DND-41 (cell line): ENCODE measurements at places on chromosomes 5 and 9.

GRCh38 chr9:1979741-1980367 lies 35.3 kb upstream of the SMARCA2 start:
- no peak for DNase-seq

DNA sequence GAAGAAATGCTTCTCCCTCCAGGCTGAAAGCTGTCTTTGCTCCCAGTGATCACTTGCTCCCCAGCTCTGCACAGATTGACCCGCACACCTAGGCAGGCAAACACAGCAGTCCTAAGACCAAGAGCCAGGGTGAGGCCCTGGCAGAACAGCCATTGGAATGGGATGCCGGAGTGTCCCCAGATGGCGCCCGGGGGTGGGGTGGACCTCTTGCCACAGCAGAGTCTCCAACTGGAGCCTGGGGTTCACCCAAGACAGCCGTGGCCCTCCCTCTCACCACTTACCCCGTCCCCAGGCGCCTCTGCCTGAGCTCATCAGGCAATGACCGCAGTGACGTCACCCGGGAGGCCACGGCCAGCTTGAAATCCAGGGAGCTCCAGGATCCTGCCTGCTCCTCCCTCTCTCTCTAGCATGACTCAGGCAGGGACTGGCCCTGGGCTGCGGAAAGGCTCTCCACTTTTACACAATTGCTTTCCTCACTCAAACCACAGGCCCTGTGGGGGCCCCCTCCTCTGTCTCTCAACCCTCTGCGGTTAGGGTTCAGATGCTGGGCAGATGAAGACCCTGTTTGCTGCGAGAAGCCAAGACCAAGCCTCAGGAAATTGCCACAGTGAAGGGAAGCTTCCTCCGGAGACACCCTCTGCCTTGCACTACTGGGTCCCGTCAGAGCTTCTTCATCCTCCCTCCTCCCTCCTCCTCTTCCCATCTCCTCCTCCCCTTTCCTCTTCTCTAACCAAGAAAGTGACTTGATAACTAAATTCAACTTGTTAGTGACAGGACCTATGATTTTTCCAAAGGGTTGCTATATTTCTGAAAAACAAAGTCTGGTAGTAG lies 24.3 kb upstream of the PTGES start:
- peak; percentile 77 for DNase-seq

DNA sequence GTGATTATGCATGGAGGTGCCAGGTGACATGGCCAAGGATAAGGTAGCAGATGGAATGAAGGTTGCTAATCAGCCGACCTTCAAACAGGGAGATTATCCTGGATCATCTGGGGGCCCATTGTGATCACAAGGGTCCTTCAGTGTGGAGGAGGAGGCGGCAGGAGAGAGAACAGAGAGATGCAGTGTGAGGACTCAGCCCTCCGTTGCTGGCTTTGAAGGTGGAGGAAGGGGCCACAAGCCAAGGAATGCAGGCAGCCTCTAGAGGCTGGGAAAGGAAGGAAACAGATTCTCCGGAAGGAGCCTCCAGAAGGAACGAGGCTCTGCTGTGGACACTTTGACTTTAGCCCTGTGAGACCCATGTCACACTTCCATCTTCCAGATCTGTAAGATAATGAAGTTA lies 27.4 kb upstream of the EEIG1 start:
- no peak for DNase-seq

GRCh38 chr5:63831381-63831780 lies 130.9 kb downstream of the HTR1A start:
- no peak for DNase-seq

DNA sequence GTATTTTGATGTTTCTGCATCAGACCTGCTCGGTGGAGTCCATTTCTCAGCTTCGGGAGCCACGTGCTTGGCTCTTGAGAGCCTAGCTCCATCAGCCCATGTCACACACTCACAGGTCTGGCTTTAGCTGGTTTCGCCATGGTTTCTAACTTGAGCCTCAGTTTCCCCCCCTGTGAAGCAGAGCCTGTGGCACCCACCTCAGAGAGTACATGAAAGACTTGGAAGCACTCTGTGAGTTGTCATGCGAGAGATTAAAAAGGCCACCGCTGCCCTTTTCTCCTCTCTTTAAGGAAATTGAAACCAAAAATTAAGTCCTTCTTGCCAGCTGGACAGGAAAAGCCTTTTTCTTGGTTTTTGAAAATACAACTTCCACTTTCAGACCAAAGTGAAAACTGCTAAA lies 8.8 kb downstream of the TENT4A start:
- no peak for DNase-seq

DNA sequence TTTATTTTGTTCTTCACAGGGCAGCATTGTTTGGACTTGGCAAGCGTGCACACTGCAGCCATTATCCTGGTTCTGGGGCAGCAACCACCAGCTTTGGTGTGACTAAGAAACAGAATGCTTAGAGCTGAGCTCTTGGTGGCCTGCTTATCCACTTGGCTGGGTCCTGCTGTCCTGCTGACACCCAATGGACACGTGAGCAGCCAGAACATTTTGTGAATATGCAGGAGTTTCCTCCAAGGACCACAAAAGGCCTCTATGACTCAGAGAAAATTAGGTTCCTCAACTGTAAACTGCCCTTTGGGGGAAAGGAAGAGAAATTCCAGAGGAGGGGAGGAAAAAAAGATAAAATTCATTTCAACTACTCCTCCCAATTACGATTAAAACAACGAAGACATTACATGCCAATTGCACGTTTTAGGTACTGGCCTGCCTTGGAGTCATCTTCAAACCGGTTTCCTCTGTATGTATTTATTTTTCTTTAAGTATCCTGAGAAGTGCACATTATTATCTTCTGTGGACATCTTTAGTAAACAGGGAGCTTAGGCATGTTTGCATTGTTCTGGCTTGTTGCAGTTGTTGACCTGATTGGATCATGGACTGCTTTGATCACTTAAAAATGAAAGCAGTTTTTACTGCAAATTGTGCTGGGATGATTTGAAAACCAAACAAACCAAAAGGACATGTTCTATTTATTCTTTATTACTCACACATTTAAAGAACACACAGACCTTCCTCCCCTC lies 82.3 kb upstream of the TLE4 start:
- no peak for DNase-seq

DNA sequence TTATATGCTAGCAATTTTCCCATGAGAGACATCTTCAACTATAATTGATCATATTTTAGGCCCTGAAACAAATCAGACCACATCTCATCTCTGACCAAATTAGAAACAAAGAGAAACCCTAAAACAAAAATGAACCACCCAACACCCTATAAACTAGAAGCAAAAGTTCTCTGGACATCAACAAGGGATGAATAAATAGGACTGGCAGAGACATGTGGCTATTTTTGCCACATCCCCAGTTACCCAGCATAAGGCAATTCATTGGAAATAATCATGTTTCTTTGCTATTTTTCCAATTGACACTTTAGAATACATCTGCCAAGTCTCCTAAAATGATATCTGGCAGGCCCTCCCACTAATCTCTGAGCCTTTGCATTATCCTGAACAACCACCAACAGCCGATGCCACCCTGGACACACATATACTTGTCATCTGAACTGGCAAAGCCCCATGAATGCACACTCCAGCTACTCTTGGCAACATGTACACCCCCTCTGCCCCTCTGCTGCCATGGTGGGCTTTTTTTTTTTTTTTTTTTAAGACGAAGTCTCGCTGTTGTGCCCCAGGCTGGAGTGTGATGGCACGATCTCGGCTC lies 53.5 kb upstream of the EQTN start:
- no peak for DNase-seq

DNA sequence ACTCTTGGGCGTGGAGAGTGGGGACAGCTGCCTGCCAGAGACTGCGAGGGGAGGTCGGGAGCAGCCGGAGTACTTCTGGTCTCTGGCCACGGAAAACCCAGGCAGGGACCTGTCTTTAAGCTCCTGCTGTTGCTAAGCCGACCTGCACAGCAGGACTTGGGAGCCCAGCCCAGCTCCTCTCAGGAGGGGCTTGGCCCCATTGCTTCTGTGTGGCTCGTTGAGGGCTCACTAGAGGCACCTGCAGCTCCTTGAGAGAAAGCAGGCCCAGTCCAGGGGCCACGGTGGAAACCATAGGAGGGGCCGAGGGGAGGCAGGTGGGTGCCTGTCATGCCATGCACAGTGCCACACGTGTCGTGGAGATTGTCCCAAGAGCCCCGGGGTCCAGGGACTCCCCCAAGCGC lies 3.3 kb upstream of the LCN2 start:
- DNase-seq = no peak

DNA sequence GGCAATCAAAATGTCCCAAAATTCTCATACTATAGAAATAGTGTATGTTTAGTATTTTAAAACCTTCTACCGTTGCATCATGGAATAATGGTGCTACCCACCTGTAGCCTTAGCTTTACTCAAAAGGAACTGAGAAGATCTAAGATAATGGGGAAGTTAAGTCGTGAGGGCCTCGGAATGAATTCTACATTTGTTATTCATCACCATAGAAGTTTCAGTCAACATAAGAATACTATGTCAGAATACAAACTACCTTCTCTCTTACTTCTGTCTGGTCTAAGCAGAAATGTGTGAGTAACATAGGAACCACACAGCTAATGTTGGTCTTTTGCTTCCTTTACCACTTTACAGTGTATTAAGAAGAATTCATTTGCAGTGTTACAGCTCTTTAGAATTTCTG lies 43.2 kb downstream of the RFK start:
- DNase-seq = no peak

GRCh38 chr9:97660340-97660739 lies 26.7 kb downstream of the NCBP1 start:
- DNase-seq = no peak

DNA sequence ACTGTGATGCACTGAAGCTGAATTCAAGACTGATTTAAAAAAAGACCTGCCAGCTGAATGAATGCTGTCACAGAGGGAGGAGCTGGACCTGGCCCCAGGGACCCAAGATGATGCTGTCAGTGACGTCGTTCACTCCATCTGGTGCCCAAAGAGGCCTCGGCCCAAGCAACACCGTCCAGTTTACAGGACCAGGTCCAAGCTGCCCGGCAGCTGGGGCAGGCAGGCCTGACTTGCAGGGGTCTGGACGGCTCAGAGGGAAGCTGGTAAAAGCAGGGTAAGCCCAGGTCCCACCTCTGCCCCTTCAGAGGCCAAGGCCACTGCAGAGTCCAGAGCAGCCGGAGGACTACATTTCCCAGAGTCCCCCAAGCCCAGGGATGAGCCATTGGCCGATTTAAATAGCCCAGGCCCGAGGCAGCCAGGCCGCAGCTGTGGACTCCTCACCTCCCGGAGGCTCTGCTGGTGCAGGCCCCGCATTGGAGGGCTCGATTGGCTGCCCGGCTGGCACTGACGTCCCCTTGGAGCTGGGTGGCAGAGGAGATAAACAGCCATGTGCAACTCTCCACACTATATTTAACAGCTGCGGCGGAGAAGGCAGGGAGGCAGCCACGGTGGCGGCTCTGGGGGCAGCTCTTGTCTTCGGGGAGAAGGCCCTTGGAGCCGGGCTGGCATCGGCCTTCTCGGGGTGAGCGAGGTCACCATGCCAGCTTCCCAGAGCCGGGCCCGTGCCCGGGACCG lies at the start of gene PLPP7:
Gene PLPP7 (plus strand): TSS at position 423 of the 735 bp plus-strand sequence. CDS start 275 bp downstream, at position 698.
- DNase-seq = no peak

DNA sequence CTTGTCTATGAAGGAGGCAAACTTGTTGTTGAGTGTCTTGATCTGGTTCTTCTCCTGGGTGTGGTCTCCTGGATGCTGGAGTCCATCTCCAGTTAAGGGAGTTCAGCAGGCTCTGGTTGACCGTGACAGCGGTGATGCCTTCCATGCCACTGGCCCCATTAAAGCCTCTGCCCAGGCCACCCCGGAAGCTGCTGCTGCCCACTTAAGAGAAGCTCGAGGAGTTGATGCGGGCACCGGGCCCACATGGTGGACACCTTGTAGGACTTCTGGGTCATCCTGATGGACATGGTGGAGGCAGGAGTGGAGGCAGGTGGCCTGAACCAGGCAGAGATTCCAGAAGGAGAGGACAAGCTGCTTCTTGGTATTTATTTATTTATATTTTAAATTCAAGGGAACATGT lies 44.7 kb upstream of the DEPDC1B start:
- DNase-seq = no peak

GRCh38 chr5:141880961-141881801 lies 3.0 kb upstream of the PCDH1 start:
- DNase-seq = no peak

- DNase-seq = no peak
Observed at GRCh38 chr5:100505984-100506670, 29.0 kb upstream of the FAM174A start.

- no peak for DNase-seq
Observed at GRCh38 chr9:109317311-109317978, 3.4 kb downstream of the EPB41L4B start.

DNA sequence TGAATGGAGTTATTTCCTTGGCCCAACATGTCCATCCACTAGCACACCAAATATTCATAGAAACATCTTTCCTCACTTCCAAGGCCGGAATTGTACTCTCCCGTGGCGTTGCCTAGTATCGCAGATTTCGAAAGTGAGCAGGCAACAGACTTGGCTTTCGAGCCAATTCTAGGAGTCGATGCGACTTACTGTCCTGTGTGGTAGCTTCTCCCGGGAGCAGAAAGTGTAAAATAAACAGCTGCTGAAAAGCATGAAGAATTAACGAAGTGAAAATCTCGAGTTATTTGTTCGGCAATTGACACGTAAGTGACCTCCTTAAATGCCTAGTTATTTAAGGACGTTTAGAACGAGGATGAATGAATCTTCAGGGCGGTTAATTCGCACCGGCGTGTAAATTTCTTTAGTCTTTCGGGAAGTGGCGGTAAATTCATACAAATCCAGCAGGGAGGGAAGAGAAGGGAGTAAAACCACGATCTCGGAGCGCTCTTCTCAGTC lies 449 bp upstream of the PCSK5 start:
- DNase-seq = peak; percentile 50

- no peak for DNase-seq
Observed at GRCh38 chr5:164868761-164869160, 1363.3 kb downstream of the MAT2B start.
